ENCODE measurements at places on chromosomes 7 and 10.

DNA sequence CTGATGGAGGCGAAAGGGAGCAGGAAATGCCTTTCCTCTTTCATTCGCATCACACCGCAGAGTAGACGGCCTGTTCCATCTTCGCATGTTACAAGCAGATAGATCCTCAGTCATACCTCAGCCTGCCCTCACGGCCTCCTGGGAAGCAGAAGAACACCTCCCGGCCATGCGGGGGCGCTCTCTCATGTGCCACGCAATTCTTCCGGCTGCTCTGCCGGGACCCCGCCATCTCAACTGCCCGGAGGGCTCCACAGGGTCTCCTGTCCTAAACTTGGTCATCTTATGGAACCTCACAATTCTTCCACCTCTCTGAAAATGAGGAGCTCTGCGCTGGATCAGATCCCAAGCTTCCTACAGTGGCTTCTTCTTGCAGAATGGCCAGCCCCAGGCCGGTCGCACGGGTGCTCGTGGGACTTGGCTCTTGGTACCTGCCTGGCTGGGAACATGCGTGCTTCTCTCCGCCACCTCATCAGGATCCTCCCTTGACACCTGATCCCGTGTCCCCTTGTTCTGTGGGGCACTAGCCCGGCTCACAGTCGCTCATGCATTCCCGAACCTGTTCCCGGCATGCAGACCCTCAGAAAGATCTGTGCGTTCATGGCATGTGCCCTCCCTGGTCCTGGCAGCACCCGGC is 262.8 kb upstream of the SHH start:
- DNase-seq, result no peak

DNA sequence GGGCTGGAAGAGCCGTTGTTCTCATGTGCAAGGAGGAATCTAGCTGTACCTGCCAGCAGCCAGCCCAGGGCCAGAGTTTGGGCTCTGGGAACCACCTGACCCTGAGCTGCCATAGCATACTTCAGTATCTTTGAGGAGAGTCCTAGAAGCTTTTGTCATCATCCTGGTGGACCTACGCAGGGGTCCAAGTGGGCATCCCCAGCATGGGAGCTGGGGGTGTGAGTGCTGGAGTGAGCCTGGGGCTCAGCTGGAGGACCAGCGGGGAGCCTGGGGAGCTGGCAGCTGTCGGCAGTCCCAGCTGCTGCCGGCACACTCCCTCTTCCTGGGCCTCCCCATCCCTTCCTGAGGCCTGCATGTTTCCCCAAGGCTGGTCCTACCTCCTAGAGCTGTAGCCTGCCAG is 32.5 kb downstream of the C10orf105 start:
- DNase-seq, result no peak

DNA sequence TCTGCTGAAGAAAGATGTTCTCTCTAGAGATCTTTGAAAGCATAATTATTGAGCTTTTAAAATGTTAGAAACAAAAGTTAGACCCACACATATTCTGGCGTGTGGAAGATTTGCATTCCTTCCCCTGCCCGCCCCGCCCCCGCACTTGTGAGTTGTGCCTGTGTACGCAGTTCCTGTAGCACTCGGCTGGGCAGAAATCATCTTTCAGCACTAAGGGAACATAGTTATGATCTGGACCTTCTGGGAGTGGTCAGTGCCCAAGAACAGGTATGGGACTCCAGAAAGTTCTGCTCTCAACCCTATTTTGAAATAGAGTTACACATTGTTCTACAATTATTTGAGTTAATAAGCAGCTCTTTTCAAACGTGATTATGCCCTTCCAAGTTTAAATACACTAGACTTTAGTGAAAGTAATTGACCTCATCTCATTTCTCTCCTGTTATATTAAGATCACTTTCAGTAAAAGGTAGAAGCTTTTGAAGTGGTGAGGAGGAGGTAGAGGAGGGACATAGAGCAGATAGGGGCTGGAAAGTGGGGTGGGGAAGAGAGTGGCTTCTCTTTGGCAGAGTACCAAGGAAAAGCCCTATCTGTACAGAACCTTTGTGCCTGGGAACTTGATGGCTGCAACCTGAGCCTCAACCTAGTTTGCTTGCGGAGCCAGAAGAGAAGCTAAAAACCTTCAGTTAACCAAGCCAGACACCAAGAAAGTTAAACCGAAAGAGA is 5.7 kb downstream of the BLVRA start:
- peak; percentile 49 for DNase-seq

- no peak for DNase-seq
Measured at GRCh38 chr10:37549054-37549453, 308.4 kb downstream of the ZNF248 start.

GRCh38 chr7:48992816-48993215 is 68.5 kb downstream of the CDC14C start:
- DNase-seq, result no peak

DNA sequence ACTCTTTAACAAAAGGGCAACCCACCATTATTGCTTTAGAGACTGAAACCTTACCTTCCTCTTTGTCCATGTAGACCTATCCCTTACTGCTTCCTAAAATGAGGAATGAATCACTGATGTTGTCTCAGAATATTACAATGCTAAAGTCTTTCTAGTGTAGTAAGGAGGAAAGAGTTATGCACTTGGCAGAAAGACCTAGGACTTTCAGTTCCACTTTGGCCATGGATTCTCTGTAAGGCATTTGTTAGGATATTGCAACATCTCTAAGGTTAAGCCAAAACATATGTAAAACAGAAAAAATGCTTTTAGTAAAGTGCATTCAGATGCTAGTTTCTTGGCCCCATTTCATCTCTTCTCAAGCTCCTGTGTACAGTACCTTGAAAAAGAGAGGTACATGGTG is 230.9 kb downstream of the PARD3 start:
- no peak for DNase-seq

GRCh38 chr7:150323682-150324372 is 482 bp upstream of the ACTR3C start:
- no peak for DNase-seq

- no peak for DNase-seq
Measured at GRCh38 chr7:4995429-4995969, 36.5 kb upstream of the MMD2 start.

GRCh38 chr7:142481548-142481947 is 223.7 kb upstream of the PRSS58 start:
- DNase-seq, result no peak

GRCh38 chr7:33463131-33463530 is 333.8 kb downstream of the BBS9 start:
- no peak for DNase-seq

DNA sequence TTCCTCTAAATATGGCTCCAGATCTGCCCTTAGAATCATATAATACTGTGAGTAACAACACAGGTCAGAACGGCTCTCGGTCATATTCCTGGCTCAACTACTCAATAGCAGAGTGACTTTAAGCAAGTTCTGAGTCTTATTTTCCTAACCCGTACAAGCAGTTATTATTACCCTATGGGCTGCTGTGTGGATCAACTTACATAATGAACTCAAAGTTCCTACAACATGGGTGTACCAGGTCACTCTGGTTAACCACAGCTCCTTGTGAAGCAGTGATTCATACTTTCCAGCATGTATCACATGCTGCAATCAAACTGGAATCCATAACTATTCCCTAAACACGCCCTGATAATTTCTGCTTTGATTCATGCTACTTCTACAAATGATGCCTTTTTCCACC is 107.3 kb downstream of the LRRN3 start:
- DNase-seq, result no peak

DNA sequence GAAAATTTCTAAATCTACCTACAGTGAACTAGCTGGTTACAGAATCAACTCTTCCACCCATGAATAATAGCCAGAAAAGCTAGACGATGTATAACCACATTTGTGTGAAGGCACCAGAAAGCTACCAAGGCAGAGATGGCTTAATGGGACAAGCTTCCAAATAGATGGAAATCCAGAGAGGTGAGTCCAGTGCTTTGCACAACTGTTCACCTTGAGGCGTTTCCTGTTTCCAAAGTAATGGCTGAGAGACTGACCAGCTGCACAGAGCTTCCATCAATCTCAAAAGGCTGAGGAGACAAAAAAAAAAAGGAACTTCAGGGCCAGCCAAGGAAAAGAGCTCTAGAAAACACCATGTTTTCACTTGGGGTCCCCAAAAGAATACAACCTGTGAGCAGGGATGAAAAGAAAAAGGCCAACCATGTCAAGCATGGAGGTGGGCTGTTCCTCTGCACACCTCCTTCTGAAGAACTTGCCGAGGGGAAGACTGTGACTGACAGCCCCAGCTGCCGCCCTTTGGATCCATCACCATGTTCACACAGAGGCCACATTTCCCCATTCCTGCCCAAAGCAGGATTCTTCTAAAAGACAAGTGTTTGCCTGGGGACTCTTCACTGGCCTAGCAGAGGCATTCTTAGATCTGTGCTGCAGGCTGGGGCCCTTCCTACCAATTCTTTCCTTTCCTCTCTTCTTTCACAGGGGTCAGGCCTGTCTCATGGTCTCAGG is 72.9 kb downstream of the ARHGAP21 start:
- DNase-seq, result no peak
